ENCODE measurements at places on chromosomes 13 and 19.

DNA sequence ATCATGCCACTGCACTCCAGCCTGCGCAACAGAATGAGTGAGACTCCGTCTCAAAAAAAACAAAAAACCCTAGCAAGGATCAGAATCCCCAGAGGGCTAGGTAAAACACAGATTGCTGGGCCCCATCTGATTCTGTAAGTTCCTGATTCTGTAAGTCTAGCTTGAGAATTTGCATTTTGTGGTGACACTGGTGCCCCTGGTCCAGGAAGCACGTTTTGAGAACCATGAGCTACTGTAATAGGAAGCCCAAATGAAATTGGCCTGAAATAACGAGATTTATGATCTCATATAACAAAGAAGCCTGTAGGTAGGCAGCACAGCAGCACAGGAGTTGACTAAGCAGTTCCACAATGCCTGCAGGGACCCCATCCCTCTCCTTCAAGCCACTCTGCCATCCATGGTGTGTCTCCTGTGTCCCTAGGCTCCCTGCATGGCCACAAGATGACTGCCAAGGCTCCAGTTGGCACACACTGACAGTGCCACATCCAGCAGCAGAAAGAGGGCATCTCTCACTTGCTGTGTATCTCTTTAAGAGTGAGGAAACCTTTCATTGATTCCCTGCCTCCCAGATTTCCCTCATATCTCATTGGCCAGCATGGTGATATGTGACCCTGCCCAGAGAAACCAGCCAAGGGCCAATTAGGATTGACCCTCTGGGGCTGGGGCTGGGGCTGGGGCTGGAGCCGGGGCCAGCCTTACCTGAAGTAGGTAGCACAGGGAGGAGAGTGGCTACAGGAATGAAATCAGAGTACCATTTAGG, 21.7 kb downstream of the SIPA1L3 start:
- no peak for DNase-seq

DNA sequence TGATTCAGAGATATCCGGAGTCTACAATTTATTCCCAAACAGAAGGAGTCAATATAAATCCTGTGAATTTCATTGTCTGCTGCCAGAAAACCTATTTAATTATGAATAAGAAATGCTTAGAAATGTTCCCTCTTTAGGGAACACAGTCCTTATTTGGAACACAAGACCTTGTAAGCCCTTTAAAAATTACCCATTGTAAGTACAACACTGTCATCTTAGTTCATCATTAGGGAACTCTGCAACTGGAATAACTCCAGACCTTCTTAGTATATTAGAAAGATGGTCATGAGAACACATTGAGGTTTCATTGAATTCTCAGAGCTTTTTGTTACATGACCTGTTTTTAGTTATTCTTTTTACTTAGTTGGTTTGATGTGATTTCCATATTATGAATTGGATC, 548.5 kb upstream of the KLF12 start:
- no peak for DNase-seq

GRCh38 chr19:18464646-18465045, 26.7 kb upstream of the ISYNA1 start:
- DNase-seq: no peak

DNA sequence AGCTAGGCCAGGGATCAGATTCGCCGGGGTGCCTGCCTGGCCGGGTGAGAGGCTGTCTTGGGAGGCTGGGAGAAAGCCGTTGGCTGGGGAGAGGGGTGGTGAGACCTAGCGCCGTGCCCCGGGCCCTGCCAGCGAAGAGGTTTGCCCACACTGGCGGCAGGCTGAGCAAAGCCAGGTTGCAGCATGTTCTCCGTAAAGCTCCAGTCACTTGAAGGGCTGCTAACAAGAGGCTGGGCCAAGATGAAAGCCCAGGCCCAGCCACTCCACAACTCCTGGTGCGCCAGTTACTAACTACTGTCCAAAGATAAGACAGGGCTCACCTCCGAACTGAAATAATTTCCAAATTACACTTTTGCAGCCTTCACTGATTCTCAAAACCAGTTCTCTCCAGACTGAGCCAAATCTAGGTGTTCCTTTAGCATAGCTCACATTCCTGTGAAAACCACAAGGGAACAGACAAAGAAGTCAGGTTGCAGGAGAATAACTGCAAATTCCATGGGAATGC, 16.3 kb downstream of the ELAVL1 start:
- no peak for DNase-seq

DNA sequence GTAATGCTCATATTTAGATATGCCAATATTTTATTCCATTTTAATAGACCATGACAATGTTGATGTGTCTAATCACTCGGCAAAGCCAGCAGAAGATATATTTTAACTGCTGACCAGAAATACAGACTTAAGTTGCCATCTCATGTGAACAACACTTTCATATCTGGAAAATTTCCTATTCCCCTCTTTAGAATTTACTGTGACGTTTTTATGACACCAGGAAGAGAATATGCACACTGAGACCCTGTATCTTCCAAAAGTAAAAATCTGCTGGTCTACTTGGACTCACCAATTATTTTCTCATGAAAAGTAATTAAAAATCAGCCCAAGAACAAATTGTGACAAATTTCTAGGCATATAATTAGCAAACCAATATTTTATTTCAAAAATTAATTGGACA, 2.1 kb downstream of the PROSER1 start:
- no peak for DNase-seq

DNA sequence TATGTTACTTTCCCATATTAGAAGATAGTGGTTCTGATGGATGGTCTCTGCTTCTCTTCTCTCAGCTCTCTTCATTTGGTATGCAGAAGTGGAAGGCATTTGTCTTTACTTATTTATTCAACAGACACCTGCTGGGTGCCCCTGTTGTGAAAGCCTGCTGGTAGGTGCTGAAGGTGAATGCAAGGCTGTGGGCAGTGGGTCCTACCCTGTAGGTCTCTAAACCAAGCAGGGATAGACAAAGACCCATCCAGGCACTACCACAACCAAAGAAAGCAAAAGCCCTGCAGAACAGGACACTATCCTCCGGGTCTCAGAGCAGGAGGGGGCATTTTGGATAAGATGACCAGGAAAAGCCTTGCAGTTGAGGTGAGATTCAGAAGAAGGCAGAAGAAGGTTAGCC, 106.1 kb downstream of the STARD13 start:
- DNase-seq: no peak

DNA sequence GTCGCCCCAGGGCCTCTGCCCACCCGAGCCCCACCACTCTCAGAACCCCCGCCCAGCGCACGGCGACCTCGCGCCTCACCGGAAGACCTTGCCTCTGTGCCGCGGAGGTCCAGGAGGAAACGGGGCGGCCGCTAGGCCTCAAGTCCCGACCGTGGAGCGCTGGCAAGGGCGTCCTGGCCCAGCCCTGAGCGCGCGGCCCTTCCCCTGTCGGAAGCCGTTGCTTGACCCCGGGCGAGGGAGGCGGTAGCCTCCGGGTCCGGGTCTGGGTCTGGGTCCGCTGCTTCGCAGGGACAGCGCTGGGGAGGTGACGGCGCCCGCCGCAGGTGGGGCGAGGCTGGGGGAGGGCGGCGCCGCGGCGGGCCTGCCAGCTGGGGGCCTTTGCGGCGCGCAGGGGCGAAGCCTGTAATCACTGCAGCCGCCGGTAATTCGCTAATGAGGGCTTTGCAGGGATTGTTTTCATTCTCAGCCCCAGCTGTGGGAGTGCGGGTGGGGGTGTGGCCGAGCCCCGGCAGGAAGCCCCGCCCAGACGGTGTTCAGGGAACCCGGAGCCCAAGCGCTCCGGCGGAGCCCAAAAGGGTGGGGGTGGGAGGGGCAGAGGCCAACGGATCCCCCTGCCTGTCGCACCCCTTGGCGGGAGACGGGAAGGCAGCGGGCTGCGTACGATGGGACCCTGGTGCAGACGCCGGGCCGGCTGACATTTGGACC, 8.6 kb downstream of the C19orf25 start:
- DNase-seq: peak; percentile 59

DNA sequence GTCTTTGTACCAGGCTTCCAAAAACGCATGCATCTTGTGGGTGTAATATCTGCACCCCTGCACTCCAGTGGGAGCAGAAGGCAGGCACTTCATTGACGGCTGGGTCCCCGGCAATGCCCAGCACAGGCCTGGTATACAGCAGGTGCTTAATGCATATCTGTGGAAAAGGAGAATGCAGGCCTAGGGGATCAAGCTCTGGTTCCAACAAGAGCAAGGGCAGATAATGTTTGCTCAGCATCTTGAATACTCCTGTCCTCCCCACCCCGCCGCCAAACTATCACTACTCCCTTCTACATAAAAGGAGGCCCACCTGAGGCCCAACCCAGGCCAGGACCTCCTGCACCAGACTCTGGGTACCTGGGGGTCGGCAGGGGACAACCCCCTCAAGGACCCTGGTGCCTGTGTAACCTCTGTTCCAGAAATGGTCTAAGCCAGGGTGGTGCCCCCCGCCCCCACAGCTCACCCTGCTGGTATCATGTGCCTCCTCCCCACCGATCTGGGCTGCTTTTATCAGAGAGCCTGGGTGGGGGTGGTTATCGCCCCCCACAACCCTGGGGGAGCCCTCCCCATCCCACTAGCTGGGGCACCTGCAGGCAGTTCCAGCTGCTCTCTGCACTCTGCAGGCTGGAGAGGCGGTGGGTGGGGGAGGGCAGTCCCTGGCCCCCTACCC, 4.8 kb downstream of the KLF16 start:
- DNase-seq: no peak

GRCh38 chr19:18507727-18508440, 14.0 kb downstream of the ELL start:
- DNase-seq: no peak

DNA sequence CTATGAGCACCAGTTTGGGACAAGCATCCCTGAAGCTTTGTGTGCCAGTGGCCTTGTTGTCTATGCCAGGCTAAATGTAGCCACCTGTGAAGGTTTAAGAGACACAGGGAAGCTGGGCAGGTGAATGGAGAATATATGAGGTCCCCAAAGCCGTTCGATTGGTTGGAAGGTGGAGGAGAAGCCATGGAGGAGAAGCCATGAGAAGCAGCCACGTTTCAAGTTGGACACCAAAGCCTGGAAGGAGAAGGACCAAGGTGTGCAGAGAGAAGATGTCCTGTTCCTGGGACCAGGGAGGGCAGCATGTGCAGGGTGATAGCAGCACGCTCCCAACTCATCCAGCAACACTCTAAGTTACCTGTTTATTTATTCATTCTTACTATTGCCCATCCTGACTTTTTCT, 432.3 kb upstream of the TSHZ3 start:
- no peak for DNase-seq

GRCh38 chr13:22812793-22813192, 368.0 kb upstream of the SGCG start:
- no peak for DNase-seq

DNA sequence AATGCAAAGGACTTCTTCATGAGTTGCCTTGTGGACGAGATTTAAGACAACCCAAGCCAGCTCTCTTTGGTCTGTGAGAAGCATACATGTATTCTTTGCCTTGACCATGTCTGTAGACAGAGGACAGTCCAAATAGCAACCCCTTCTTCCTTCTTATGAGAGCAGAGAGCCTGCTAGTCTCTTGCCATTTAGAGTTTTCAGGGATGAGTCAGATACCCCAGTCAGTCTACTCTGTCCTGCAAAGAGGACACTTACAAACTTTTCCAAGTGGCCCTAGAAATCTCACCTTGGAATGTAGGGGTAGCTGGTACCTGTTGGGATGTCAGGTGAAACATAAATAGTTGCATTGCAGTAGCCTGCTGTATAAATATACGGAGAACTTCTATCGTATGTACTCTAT, 36.7 kb downstream of the DNAJC3 start:
- DNase-seq: no peak

GRCh38 chr13:46726347-46726746, 70.6 kb downstream of the ESD start:
- no peak for DNase-seq

DNA sequence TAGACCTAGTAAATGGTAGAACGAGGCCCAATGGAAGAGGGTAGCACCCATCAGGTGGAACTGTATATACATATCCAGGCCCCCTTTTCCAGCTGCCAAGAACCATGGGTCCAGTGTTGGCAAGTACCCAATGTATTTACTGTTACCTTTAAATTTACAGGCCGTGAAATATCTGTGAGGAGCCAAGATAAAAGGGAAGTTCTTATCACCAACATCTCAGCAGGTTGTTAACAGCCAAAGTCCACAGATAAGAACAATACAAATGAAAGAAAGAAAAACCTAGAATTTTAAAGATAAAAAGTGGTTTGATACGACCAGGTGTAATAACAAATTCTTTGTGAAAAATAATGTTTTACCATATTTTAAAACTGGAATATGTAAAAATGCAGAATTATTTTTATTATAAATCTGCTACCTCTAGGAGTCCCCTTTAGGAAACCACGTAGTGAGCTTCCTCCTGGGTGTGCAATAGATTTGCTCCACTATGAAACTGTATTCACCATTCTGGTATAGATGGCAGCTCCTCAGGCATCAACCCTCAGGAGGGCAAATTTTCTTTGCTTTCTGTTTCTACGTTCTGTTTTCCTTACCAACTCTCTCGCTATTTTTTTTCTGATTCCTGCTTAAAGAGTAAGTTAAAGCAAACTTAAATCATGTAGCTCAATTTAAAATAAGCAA, 292.2 kb upstream of the SLC10A2 start:
- DNase-seq: no peak

GRCh38 chr19:14004619-14005348, 1.3 kb downstream of the RFX1 start:
- DNase-seq: no peak

DNA sequence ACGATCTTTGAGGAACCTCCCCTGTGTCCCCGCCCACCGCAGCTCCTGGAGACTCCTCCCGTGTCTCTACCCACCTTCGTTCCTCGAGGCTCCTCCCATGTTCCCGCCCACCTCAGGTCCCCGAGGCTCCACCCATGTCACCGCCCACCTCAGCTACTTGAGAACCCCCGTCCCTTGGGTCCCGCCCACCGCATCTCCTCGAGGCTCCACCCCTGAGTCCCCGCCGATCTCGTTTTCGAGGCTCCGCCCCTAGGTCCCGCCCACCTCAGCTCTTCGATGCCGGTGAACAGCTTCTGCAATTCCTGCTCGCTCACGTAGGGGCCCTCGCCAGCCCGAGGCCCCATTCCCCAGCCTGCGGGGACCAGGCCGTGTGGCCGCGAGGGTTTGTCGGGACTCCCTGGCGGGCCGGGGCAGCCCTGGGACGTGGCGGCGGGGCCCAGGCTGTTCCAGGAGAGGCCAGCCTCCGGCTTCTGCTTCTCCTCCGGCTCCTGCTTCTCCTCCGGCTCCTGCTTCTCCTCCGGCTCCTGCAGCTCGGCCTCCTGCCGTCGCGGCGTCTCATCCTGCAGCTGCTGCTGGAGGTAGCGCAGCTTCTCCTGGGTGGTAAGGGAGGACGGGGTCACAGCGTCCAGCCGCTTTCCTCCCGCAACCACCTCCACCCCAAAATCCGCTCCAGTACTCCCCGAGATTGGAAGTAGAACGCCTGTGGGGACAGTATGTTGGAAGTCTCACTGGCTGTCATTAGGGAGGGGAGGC, 16.7 kb downstream of the TSKS start:
- peak; percentile 52 for DNase-seq

DNA sequence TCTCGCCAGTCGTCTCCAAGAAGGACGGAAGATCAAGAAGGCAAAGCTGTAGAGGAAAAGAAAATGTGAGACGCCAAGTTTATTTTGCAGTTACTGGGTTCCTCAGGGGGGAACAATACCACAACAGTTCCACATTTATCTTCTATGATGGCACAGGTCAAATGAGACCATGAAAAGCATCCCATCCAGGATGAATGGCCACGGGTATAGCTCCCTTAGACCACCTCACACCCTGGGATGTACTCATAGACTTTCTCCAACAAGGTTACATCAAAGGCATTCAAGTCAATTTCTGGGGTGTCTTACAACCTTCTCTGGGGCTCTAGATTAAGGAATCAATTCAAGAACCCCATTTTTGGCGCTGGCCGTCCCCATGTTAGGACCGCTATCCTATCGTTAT, 4.5 kb downstream of the PEG3 start:
- DNase-seq: no peak

- DNase-seq: no peak
These were observed 1173.3 kb downstream of the PCDH17 start for GRCh38 chr13:58804832-58805231.

GRCh38 chr19:49672131-49672919, 4.7 kb upstream of the PRMT1 start:
- peak; percentile 60 for DNase-seq

Measured in T follicular helper cell (primary cell).